ENCODE measurements at places on chromosomes 1 and 21.

DNA sequence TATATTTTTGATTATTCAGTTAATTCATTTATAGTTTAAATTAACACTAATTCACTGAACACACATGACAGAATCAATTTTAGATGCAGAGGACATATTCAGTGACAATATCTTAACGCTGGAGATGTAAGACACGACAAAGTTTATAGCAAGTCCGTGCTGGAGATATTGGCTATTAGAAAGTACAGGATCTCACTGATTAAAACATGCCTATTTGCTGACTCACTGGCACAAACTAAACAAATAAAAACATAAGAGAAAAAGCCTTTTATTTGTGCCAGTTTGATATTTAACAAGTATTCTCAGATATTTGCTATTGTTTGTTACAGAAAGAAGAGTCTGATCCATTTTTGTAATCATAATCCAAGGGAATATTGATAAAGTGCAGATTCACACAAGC is 1122.9 kb upstream of the B3GALT2 start:
- no peak for DNase-seq

DNA sequence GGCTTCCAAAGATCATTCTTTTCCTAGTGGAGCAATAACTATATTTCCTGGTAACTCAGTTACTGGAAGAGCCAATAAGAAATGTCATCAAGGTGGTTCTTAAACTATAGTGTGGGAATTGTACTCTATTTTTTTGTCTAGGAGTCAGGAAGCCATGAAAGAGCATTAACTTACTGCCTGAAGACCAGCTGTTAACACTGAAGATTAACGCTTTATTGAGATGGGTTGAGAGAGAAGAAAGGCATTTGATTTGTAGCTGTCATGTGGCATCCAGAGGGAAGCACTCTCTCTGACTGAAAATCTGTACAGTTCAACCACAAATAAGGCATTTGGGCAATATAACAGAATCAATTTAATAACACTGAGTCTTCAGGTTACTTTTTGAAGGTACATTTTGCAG is 76.0 kb downstream of the DNM3 start:
- DNase-seq, result no peak

DNA sequence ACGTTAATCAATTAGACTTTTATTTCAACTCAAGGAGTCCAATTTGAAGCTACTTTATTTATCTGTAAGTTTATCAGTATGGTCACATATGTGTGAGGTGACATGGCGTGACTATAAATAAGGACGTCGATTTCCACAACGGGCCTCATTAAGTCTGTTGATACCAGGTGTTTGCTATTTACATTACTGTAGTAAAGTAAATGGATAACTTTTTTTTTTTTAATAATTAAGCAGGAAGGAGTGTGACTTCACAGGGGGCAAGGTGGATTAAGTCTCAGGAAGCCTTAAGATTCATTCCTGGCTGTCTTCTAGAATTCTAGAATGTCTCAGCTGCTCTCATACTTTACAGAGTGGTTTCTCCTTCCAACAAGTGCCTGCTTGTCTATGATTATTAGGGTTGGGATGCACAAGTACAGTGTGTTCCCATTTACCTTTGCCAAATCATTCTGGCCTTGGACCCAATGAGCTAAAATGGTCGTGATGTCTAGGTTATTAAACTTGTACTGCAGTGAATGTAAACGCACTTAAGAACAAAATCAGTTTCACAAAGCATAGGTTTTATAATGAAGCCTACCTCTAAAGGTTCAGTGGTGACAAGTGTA is 15.5 kb downstream of the MAP3K7CL start:
- DNase-seq, result no peak

- DNase-seq, result peak; percentile 92
Observed at GRCh38 chr21:45292399-45293219, 4.9 kb upstream of the POFUT2 start.

GRCh38 chr21:42037943-42038342 is 27.8 kb upstream of the ZBTB21 start:
- no peak for DNase-seq

GRCh38 chr1:170095976-170096748 is 21.7 kb upstream of the KIFAP3 start:
- DNase-seq, result peak; percentile 2

DNA sequence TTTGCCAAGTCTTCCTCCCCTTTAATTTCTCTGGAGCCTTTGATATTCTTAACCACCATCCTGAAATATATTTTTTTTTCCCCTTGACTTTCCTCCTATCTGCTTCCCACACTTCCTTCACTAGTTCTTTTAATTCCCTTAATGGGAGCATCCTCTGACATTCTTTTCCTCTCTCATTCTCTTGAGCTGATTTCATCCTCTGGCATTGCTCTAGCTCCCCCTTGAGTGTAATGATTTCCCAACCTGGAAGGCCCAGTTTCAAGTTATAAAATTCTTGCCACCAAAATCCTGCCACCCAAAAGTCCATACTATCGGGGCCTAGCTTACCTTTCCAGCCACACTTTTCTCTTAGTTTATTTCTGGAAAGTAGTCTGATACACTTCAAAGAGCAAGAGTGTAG is 39.5 kb upstream of the UBE2U start:
- DNase-seq, result peak; percentile 79

DNA sequence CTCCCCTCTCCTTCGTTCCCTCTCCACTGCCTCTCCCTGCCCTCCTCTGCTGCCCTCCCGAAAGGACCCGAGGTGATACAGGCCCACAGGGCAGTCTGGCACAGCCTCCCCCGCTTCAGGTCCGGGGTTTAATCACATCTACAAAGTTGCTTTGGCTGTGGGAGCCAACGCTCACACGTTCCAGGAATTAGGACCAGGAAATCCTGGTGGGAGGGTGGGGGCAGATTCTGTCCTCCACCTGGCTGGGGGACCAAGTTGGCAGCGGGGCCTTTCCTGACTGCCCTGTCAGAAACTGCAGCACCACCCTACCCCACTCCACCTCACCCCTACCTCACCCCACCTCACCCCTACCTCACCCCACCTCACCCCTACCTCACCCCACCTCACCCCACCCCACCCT is 95.1 kb downstream of the WDR4 start:
- no peak for DNase-seq

DNA sequence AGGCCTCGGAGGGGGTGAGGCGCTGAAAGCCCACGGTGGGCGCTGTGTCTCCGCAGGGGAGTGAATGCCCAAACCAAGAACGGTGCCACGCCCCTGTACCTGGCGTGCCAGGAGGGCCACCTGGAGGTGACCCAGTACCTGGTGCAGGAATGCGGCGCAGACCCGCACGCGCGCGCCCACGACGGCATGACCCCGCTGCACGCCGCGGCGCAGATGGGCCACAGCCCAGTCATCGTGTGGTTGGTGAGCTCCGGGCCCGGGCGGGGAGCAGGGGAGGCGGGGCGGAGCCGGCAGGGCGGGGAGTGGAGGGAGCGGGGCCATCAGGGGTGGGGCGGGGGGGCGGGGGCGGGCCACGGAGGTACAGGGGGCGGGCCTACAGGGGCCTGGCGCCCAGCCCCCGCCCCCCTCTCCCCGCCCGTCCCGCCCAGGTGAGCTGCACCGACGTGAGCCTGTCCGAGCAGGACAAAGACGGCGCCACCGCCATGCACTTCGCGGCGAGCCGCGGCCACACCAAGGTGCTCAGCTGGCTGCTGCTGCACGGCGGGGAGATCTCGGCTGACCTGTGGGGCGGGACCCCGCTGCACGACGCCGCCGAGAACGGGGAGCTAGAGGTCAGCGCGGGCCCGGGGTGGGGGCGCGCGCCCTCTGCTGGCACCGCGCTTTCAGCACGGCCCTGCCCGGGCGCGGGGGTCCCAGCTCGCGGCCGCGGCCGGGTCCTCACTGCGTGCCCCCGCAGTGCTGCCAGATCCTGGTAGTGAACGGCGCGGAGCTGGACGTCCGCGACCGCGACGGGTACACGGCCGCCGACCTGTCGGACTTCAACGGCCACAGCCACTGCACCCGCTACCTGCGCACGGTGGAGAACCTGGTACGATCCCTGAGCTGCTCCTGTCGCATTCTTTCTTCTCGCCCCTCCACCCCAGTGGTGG is 15.9 kb downstream of the ESPN start:
- peak; percentile 73 for DNase-seq

- DNase-seq, result no peak
Observed at GRCh38 chr1:33649759-33650158, 177.3 kb downstream of the ZSCAN20 start.

DNA sequence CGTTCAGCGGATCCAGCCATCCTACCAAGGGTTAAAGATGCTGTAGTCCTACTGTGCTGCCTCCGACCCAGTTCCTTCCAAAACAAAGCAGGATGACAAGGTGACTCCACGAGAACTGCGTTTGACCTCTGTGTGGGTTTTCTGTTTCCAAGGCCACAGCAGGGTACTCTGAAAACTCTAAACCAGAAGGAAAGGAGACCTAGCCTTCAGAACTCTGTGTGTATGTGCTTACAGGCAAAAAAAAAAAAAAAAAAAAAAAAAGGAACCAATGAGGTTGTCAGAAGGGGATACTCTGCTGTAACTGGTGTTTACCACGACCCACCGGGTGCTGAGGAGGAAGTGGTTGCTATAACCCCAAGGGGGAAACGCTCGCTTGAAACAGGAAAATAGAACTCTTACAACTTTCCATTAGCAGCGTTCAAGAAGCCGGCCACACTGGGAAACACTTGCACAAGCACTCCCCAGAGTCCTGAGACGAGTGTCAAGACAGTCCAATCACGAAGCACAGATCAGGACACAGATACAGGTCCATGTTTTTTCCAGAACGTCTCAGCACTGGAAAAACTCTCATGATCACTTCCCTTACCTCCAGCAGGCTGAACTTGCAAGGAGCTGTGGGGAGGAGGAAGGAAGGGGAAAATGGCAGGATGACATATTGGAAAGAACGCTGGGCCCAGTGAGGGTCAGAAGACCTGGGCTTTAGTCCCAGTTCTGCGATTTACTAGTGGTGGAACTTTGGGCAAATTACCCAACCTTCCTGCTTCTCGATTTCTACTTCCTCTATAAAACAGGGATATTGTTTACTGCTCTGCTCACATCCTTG is 64.0 kb downstream of the ITPKB start:
- DNase-seq, result no peak

DNA sequence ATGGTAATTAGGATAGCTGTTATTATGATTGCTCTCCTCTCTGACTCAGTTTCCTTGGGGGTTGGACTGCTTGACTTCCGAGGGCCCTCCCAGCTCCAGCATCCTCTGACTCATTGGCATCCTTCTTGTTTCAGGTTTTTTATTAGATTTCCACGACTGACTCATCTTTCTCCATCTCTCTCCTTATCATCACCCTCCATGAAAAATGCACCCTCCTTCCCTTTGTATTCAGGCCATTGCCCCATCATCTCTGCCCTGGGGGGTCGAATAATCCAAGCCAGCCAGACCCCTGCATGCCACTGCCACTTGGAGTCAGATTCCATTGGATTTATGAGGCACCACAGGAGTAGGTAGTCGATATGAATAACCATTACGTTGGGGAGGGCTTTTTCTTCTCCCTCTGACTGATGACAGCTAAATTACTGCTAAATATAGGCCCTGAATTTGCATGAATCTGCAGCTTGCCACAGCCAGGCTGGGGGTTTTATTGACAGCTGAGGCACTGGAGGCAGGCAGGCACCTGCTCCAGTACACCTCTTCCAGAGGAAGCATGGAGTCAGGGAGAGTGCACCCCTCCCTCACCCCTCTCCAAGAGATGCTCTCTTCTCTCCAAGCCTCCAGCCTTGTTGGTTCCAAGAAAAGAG is 91.7 kb downstream of the C1orf94 start:
- peak; percentile 7 for DNase-seq

GRCh38 chr1:244150071-244150470 is 99.0 kb downstream of the ZBTB18 start:
- no peak for DNase-seq

- no peak for DNase-seq
Observed at GRCh38 chr1:36773827-36774541, 260.3 kb downstream of the GRIK3 start.

DNA sequence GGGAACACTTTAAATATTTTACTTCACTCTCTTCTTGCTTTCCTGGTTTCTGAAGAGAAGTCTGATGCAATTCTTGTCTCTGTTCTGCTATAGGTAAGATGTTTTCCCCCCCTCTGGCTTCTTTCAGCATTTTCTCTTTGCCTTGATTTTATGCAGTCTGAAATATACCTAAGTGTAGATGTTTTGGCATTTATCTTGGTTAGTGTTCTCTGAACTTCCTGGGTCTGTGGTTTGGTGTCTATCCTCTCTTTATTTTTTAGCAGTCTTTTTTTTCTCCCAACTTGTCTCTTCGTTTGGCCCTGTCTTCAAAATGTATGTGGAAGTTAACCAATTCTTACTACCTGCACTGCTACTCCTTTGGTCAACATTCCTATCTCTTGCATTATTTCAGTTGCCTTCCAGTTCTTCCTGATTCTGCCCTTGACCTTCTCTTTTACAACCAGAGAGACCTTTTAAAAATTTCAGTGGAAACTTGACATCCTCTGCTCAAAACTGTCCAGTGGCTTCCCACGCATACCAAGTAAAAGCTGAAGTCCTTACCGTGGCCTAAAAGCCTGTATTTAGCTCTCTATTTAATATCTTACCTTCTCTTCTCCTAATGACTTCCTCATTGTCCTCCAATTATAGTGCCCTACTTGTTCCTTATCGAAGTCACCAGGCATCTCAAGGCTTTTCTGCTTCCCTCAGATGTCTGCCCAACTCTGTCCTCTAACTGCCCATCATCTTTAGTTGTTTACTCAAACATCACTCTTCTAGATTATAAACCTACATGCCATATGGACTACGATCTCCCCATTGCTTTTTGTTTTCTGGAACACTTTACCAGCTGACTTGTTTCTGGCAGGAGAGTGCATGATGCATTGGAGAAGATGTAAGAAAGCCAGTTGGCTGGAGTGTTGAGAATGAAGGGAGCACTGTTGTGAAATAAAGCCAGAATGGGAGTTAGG is 40.9 kb downstream of the RAP1A start:
- DNase-seq, result peak; percentile 27

DNA sequence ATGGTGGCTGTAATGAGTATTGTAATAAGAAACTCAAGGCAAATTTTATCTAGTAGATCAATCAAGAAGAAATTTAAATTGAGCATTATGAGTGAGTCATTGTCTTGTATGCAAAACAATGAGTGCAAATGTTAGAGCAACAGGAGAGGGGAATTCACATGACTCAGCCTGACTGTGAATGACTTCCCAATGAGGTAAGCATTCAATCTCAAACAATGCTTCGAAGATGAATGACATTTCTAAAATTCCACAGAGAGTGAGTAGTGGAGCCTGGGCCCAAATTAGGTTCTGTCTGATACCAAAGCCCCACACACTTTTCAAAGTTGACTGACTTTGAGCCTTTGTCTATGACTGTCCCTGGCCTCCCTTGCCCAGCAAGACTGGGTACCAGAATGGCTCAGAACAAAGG is 738.0 kb downstream of the PTPRU start:
- DNase-seq, result peak; percentile 99

Measured in mesendoderm (in vitro differentiated cells).